Amygdala (tissue), 56 donors: ENCODE measurements at places on chromosomes 13 and 19.

GRCh38 chr19:38850436-38850975 is 720 bp upstream of the HNRNPL start:
- peak; percentile 100 for DNase-seq

- no peak for DNase-seq
Observed at GRCh38 chr13:75357576-75358289, 124.2 kb downstream of the TBC1D4 start.

- no peak for DNase-seq
Observed at GRCh38 chr19:13056052-13056660, 46.5 kb downstream of the LYL1 start.

GRCh38 chr13:22086597-22087330 is 415.9 kb downstream of the FGF9 start:
- no peak for DNase-seq

- DNase-seq = no peak
Observed at GRCh38 chr13:72952529-72953141, 106.2 kb upstream of the KLF5 start.

GRCh38 chr13:99605420-99606323 is 104.4 kb downstream of the TM9SF2 start:
- peak; percentile 55 for DNase-seq

DNA sequence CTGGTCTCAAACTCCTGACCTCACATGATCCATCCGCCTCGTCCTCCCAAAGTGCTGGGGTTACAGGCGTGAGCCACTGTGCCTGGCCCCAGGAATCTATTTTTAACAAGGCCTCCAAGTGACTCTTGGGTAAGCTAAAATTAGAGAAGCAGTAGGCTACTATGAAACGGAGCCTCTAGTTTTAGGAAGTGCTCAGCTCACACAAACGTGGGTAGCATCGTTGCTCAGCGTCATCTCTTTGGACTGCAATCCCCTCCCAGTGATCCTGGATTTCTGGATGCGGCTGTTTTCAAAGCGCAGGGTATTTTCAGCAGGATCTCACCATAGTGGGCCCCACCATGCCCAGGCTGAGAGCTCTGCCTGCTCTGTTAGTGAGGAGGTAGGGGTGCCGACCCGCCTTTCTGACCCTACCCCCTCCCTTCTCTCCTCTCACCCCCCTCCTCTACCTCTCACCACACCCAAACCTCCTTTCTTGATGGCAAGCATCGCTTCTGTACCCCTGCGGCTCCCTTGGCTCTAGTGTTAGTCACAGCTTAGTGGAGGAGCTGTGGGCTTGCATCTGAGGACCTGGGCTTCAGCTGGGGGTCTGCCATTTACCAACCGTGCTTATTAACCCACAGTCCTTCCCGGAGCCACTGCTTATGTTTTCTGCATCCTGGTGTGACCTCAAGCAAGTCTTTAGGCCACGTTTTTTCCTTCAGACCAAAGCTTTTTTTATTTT is 34.2 kb downstream of the GJA3 start:
- no peak for DNase-seq

GRCh38 chr13:103931331-103931845 is 865.2 kb upstream of the SLC10A2 start:
- no peak for DNase-seq

DNA sequence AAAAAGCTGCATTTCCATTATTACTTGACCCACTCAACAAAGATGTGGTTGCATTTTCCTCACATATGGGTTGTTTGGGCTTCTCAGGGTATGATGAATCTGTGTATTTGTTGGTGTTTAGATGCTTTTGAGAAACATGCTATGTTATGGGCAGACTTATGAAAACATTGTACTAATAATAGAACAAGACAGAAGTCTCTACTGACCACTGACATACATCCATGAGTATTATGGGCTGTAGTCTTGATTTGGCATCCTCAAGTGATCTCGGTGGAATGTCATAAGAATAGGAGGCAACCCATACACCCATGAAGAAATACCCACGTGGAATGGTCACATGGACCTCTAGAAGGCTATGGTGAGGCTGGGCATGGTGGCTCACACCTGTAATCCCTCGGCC is 36.3 kb upstream of the ABCC4 start:
- DNase-seq = no peak

DNA sequence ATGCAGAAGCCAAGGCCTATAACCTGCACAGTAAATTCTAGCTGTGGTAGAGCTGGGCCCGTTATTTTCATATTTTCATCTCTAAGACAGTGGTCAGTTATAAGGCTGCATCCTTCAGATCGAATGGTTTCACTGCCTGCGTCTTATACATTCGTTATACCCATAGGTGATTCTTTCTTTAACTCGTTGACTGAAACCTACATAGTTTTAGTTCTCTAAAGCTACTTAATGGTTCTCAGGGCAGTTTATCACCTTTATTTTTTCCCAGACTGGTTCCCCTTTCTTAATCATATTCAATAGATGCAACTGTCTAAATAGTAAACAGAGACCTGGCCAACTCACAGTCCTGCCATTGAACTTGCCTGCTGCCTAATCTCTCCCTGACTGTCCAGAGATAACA is 615.3 kb upstream of the SLITRK1 start:
- DNase-seq = no peak

DNA sequence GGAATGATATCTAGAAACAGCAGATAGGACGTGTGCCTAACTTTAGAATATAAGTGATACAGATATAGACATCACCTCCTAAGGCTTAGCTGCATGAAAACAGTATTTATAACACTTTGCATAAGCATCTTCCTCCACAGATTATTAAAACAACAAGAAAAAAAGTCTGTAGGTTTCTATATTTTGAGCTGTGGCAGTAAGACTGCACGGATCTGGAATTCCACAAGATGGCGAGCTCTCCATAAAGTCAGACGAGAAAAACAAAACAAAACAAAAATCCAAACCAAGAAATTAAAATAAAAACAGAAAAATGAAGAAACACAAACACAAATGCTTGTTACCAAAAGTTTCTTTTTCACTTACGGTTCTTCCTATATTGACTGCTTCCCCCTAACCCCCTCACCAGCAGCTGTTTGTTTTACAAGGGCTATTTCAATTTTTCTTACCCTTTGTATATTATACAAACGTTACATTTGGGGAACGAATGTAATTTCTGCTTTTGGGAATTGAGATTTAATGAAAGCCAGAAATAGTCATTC is 285.8 kb downstream of the MYO16 start:
- no peak for DNase-seq

GRCh38 chr19:2140138-2140569 is 11.2 kb downstream of the AP3D1 start:
- no peak for DNase-seq

GRCh38 chr13:41706152-41706551 is 248.8 kb downstream of the RGCC start:
- no peak for DNase-seq

GRCh38 chr13:113411216-113412023 is 41.9 kb downstream of the ADPRHL1 start:
- no peak for DNase-seq

GRCh38 chr19:7386769-7387168 is 38.0 kb downstream of the ARHGEF18 start:
- DNase-seq = no peak

GRCh38 chr13:98919566-98919965 is 58.3 kb downstream of the DOCK9 start:
- DNase-seq = no peak

DNA sequence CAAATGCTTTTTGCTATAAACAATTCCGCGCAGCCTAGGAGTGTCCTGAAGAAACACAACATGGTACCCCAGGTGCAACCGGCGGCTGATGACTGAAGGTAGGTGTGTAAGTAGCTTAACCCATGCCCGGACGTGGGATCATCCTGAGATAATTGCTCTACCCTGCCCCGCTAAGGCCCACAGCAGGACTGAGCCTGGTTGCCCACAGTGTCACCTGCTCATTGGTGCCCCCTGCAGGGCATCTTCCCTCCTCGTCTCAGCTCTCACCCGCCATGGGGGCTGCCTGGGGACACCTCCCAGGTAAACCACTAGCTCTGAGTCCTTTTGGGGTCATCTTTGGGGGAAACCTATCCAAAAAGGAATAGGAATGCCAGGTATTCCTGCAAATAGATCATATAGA is 22.3 kb downstream of the TMEM161A start:
- DNase-seq = peak; percentile 8

GRCh38 chr19:58469241-58470013 is 2.5 kb downstream of the ZNF324 start:
- DNase-seq = no peak

DNA sequence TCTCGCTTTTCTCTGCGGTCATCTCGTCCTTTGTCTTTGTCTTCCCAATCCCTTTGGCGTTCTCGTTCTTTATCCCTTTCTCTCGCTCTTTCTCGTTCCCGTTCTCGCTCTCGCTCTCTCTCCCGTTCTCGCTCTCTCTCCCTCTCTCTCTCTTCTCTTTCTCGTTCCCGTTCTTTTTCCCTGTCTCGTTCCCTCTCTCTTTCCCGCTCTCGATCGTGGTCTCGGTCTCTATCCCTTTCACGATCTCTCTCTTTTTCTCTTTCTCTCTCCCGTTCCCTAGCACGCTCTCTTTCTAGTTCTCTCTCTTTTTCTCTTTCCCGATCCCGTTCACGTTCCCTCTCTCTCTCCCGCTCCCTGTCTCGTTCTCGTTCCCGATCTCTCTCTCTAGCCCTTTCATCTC is 77.2 kb downstream of the ZC3H13 start:
- DNase-seq = no peak

DNA sequence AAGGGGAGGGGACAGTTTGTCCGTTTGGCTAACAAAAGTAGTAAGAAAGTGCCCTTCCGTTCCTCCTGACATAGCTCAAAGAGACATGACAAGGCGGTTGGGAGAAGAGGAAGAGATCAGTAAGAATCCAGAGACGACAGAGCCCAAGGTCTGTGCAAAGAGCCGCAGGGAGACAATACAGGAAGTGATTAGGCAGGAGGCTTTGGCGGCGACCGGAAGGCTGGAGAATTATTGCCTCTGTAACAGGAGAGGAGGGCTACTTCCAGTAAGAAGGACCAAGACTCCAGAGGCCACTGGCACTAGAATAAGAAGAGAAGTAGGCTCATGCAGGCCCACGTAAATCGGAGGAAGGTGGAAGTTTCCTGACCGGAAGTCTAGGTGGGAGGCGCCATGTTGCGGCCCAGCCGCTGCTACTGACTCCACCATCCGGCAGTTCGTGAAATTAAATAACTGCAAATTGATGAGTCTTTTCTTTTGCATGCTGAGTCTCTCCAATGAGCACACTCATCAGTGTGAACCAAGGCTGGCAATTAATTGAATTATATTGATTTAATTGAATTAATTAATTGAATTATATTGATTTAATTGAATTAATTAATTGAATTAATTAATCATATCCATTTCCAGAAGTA is 9.9 kb downstream of the RFX2 start:
- DNase-seq = no peak

DNA sequence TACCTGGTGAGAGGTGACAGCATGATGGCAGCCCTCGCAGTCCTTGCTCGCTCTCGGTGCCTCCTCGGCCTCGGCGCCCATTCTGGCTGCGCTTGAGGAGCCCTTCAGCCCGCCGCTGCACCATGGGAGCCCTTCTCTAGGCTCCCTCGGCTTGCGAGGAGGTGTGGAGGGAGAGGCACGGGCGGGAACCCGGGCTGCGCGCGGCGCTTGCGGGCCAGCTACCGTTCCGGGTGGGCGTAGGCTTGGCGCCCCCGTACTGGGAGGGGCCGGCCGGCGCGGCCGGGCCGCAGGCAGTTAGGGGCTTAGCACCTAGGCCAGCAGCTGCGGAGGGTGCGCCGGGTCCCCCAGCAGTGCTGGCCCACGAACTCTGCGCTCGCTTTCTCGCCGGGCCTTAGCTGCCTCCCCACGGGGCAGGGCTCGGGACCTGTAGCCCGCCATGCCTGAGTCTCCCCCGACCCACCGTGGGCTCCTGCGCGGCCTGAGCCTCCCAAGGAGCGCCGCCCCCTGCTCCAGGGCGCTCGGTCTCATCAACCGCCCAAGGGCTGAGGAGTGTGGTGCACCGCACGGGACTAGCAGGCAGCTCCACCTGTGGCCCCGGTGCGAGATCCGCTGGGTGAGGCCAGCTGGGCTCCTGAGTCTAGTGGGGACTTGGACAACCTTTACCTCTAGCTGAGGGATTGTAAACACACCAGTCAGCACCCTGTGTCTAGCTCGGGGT is 1624.3 kb downstream of the SLITRK1 start:
- no peak for DNase-seq

DNA sequence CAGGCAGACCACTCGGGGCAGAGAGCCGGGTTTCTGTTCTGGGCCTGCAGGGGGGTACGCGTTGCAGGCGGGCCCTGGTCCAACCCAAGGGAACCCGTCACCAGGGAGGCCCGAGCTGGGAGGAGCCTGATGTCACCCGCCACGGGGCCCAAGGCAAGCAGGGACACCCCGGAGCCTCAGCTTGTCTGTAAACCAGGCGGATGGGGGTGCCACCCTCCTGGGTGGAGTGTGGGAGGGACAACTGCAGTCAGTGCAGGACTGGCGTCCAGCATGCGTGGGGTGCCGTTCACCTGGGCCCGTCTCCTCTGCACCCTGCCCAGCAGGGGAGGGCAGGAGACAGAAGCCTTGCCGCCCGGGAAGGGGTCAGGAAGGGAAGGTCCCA is 7.0 kb downstream of the CACTIN start:
- DNase-seq = no peak

DNA sequence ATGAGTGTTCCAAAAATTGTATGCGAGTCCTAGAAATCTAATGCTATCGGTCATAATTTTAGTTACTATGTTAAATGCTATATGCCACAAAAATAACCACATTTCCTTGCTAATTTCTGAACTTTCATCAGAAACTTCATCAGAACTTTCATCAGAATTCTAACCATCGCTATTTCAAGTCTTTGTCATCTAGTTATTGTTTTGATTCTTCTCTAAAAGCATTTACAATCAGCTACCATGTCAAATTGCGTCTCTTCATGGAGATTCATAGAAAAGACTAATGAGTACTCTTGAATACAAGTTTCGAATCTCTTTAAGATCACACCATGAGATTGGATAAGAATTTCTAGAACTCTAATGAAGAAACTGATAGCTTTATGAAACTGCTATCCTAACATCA is 52.7 kb upstream of the TM9SF2 start:
- DNase-seq = no peak

- no peak for DNase-seq
Observed at GRCh38 chr13:98798849-98799645, 46.6 kb upstream of the SLC15A1 start.

GRCh38 chr13:24086642-24087041 is 73.9 kb upstream of the SPATA13 start:
- no peak for DNase-seq

DNA sequence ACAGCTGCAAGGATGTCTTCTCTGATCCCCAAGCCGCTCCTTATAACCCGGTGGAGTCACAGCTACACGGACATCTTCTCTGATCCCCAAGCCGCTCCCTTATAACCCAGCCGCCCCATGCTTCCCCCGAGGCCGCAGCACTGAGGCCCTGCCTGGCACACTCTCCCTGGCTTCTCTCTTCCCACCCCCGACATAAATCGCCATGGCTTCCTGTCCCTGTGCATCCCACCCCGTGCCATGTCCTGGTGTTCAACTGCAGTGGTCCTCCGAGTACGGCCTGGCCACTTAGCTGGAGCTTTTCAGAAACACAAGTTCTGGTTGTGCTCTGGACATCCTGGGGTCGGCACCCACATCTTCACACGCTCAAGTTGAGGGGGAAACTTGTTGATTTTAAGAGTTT is 60.4 kb downstream of the RASA3 start:
- no peak for DNase-seq

- no peak for DNase-seq
Observed at GRCh38 chr13:19596960-19597361, 35.6 kb upstream of the TPTE2 start.

- no peak for DNase-seq
Observed at GRCh38 chr13:41224113-41225110, 30.0 kb upstream of the KBTBD7 start.

- no peak for DNase-seq
Observed at GRCh38 chr19:13841086-13841961, 35.6 kb upstream of the NANOS3 start.

- DNase-seq = no peak
Observed at GRCh38 chr19:3047496-3048189, 14.7 kb downstream of the TLE5 start.
